ENCODE measurements at places on chromosomes 4 and X.

DNA sequence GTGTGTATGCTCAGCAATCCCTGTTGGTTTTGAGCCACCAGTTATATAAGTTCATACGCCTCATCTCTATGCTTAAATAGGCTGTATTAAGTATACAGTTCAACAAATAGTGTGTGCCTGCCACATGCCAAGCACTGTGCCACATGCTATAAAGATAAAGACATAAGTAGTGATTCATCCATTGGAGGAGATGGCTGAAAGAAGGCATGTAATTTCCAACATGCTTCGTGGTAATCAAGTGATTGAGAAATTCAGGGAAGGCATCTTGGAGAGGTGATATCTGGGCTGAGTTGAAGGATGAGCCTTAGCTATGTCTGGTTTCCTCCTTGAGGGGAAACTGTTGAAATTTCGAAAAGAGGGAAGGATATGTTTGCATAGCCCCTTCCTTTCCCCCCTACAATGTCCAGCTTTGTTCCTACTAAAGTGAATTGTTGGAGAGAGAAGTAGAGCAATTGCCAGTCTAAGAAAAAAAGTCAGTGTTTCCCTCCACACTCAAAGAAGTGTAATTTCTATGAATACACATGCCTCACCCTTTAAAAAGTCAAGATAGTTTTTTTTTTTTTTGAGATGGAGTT lies 96.5 kb downstream of the ARHGAP10 start:
- DNase-seq: peak; percentile 22

- DNase-seq: no peak
These were observed 39.3 kb downstream of the EVC start for GRCh38 chr4:5750052-5750945.

DNA sequence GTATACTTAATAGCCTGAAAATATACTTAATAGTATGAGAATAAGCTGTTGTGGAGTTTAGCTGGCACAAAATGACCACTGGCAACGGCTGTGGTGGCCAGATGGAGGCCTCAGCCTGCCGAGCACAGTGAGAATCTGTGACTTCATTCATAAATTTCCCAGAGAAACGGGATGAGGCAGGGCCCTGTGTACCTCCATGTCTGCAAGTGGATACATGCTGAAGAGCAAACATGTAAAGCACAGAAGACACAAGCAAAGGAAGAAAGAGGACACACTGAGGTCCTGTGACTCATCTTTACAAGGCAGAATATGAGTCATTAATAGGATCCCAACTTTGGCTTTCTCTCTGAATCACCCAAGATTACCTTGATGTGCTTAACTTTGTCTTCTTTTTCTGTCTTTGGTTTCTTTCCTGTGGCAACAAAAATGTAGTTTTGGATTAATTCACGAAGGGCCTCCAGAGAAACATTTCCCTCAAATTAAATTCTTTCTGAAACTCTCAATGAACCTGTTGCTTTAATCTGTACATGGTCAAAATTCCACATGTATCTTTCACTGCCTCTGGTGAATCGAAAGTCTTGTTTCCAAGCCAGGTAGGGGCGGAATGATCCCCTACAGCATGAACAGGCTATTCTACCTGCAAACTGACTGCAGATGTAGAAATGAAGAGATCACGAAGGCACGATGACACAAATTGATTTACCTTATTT lies 56.4 kb downstream of the IRF2 start:
- peak; percentile 96 for DNase-seq

- no peak for DNase-seq
These were observed 118.4 kb upstream of the LNX1 start for GRCh38 chr4:53709693-53710092.

GRCh38 chrX:154761977-154762536 lies 607 bp upstream of the DKC1 start:
- no peak for DNase-seq

DNA sequence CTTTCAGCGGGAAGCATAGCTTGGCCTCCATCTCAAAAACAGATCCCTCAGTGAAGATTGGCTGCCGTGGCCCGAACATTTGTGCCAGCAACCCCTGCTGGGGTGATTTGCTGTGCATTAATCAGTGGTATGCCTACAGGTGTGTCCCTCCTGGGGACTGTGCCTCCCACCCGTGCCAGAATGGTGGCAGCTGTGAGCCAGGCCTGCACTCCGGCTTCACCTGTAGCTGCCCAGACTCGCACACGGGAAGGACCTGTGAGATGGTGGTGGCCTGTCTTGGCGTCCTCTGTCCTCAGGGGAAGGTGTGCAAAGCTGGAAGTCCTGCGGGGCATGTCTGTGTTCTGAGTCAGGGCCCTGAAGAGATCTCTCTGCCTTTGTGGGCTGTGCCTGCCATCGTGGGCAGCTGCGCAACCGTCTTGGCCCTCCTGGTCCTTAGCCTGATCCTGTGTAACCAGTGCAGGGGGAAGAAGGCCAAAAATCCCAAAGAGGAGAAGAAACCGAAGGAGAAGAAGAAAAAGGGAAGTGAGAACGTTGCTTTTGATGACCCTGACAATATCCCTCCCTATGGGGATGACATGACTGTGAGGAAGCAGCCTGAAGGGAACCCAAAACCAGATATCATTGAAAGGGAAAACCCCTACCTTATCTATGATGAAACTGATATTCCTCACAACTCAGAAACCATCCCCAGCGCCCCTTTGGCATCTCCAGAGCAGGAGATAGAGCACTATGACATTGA lies 175.4 kb downstream of the FAT4 start:
- DNase-seq: no peak

GRCh38 chr4:37967736-37968135 lies 7.5 kb downstream of the PTTG2 start:
- DNase-seq: no peak

GRCh38 chr4:129344058-129344457 lies 248.1 kb downstream of the C4orf33 start:
- DNase-seq: peak; percentile 53

DNA sequence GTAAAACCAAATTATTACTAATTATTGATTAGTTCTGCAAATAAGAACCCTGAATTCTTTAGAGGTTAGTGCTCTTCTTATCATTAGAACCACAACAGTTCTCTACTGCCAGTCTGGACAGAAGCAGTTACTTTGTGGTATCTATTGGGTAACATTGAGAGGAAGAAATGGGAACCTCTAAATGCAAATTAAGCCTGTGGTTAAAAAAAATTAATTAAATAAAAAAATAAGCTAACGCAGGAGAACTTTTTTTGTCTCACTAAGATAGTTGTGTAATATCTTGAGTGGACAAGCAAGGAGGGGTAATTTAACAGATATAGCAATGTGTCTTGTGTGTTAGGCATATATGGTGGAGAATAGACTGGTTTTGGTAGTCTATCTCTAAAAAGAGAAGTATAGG lies 32.9 kb upstream of the TET2 start:
- DNase-seq: no peak

DNA sequence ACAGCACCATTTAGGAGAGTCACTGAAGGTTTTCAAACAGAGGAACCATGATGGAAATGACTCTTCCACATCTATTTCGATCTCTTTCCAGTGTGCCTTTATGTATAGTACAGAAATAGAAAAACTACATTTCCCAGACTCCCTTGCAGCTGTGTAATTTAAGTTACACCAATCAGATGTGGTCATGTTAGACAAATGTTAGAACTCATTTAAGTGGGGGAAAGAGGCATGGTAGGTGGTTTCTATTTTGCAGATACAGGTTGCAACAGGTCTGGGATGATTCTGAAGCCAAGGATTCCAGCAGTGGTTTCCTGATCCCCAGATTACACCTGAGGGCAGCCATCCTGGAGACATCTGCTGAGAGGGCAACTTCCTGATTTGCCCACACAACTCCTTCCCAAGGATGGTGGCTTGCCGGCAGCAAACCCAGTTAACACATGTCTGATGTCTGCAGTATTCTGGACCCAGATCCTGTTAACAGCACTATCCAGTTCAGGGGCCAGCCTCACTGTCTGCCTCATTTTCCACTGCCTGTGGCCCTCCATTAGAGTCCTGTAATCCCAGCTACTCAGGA lies 38.7 kb upstream of the PDK3 start:
- DNase-seq: peak; percentile 67

Measured in RWPE1 (cell line).